ENCODE measurements at places on chromosomes 16 and 17.

- no peak for DNase-seq
Observed at GRCh38 chr16:17828012-17828411, 357.3 kb upstream of the XYLT1 start.

DNA sequence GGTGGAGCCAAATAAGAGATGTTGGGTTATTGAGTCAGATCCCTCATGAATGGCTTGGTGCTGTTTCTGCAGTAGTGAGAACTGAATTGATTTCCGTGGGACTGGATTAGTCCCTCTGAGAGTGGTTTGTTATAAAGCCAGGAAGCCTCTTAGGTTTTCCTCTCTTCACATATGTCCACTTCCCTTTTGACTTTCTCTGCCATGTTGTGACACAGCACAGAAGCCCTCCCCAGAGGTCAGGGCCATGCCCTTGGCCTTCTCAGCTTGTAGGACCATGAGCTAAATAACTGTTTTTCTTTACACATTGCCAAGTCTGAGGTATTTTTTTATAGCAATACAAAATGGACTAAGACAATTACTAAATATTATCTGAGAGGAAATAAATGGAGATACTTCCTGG is 10.3 kb upstream of the HAPSTR1 start:
- peak; percentile 13 for DNase-seq

- no peak for DNase-seq
Observed at GRCh38 chr16:57479976-57480753, 6.1 kb downstream of the DOK4 start.

DNA sequence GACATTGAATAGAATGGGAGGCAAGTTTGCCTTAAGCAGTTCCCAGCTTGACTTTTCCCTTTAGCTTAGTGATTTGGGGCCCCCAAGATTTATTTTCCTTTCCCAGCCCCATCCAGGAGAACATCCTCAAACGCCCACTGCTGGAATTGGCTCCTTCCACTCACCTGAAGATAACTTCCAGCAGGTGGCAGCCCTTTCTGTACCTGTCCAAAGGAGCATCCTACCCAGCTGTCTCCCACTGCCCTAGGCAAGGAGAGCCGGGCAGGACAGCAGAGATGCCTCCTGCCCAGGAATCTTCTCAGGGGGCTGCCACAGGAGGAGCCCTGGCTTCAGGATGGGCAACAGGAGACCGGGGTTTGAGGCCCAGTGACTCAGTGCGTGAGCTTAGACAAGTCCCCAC is 6.4 kb downstream of the CACNG5 start:
- no peak for DNase-seq

DNA sequence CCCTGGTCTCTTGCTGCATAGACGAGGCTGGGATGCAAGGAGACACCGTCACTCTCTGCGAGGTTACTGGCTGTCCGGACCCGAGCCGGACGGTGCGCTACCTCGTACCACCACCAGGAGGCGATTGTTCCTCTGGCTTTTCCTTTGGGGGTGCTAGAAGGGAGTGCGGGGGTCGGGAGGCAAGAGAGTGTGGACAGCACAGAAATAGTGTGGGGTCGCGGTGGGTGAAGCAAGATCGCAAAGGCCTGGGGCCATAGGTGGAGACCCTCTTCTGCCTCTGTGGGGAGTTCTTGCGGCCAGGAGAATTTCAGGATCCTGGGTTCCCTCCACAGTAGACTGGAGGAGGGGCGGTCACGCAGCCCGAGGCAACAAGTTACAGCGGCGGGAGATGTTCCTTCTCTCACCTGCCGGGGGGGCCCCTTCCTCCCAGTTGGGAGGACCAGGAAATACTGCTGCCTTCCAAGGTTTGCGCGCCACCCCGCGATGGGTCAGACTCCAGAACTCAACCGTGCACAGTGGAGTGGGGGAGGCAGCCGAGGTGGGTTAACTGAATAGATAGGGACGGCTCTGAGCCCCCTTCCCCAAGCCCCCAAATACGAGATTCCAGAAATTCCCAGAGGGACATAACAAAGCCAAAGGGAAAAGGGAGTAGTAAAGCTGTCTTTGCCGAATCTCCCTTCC is 6.9 kb downstream of the PHOSPHO1 start:
- DNase-seq = peak; percentile 80

All from activated naive CD8-positive, alpha-beta T cell treated with anti-CD3 and anti-CD28 coated beads, Interleukin-2, amount 10 ng/mL, durations not matched to agents 7 days and 5 days (primary cell).